Large intestine (tissue), 12 donors: ENCODE measurements at places on chromosomes 3 and 15. TPM values are rescaled to one million over a fixed set of nuclear protein-coding genes. Genes with fewer than 3 reads are reported as not detected.

PTPN23 gene
- polyA plus RNA-seq: 33.8 TPM

- no peak for DNase-seq
Observed at GRCh38 chr3:42745776-42746454, 27.1 kb downstream of the CCDC13 start.

GRCh38 chr15:59401824-59402569, 29.3 kb upstream of the MYO1E start:
- DNase-seq: no peak

DNA sequence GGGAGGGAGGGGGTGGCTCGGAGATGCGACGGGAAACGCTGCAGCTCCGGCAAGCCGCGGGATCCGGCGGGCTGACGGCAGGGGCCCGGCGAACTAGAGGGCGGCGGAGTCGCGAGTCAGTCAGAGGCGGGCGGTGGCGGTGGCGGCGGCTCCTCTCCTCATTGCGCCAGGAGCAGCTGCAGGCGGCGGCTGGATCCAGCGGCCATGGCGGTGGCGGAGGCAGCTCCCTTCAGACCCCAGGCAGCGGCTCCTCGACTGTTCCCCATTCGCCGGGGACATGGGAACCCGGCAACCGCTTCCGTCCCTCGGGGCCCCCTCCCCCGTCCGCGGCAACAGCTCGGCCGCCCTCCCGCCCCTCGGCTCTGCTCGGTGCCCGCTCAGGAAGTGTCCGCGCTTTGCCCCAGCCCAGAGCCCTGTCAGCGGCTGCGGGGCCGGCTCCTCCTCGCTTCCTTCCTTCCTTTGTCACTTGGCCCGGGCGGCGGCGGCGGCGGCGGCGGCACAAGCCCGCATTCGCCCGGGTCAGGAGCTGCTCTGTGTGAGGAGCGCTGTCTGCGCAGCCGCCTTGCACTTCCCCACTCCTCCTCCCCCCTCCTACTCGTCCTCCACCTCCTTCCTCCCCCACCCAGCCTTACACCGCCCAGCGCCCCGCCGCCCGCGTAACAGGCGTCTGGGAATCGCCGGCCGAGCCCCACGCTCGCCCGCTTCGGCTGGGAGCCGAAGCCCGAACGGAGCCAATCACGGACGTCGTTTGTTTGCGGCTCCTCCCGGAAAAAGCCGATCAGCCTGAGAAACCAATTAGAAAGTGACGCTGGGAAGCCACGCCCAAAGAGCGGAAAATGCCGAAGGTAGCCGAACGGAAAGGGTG, at the start of gene GSK3B:
Gene GSK3B (minus strand): TSS at position 537 of the 865 bp plus-strand sequence. CDS start 1,013 bp downstream, outside the sequence.
- no peak for DNase-seq

TRPM1 gene
- not detected for polyA plus RNA-seq

MED12L gene
- polyA plus RNA-seq: 5.4 TPM

DNA sequence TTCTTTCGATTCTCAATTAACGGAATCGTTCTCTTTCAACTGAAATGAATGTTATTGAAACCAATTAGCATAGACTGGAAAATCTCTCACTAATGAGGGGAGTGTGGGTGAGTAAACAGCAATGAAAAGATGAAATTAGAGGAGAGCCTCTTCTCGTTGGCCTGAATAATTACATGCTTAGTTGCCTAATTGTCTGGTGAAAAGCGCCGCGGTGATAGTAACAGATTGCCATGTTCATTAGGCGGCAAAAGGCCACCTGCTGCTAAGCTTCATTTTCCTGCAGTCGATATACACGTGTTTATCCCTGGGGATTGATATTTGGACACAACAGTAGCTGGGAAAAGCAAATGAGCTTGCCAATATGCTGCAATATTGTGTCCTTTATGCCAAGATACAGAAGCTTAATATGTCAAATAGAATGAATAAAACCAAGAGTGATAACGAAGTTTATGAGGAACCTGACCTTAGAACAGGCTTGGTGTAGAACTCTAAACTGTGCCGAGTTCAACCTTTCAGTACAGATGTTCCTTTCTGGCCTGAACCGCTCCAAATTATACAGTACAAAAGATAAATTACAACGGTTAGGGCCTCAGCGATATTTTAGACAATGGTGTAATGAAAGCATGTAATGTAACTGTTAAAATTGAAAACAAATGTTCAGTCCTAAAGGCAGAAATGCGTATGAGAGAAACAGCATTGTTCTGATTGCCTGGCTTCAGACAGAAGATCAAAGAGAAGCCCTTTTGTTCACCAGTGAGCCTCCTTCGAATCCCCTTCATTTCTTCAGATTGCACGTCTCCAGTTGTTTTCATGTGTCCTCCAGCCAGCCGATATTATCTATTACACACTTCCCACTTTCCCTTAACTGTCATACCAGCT, 185.2 kb downstream of the SHOX2 start:
- no peak for DNase-seq

- no peak for DNase-seq
Observed at GRCh38 chr15:33188159-33188558, 6.4 kb downstream of the FMN1 start.

DNA sequence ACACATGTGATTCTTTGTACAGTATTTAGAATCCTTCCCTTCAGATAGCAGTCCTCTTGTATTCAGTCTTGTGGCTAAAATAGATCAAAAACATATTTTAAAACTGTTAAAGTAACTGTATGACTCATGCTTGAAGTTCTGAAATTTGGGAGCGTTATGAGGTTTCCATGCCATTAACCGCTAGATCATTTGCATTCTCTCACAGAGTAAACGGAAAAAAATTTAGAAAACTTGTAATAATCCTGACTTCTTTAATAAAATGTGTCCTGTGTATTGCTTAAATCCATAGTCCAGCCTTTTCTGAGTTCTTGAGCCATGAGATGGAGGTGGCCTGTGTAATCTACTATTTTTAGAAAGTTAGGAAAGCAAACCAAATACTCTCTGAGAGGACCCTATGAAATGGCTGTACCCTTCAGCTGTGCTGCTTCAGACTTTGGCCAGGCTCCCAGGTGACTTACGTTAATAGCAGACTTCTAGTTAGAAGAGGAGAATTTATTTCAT, 33.8 kb downstream of the MBNL1 start:
- DNase-seq: peak; percentile 28

DNA sequence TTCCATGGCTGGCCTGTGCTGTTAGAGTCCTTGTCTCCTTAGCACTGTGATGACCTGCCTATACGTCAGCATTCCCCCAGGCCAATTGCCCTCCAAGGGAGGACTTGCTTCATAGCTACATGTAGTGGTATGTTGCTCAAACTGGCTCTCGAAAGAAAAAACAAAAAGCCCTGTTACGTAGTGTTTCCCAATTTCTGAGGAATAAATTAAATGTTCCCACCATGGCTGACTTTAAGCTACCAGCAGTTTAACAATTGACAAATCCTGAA, 54.6 kb downstream of the WNT7A start:
- no peak for DNase-seq

SCAPER gene
- polyA plus RNA-seq: 28.0 TPM

DNA sequence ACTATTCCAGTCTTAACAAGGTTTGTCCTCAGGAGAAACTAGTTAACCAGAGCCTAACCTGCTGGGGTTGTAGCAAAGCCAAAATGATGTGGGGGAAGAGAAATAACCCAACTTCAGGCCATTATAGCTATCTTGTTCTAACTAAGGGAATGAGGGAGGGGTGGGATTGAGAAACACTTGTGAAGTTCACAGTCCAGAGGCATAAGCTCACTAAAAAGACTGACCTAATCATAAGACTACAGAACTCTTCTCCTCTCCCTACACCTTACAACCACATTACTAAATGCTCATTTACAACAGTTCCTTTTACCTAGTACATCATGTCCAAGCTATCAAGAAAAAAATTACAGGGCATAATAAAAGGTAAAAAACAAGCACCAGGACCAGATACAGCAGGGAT, 52.8 kb downstream of the UBE3A start:
- no peak for DNase-seq

HGD gene
- polyA plus RNA-seq: 28.7 TPM

CCR5 gene
- polyA plus RNA-seq: 1.8 TPM

MTMR10 gene
- 26.8 TPM for polyA plus RNA-seq

GRCh38 chr15:43948691-43949325, 122.0 kb downstream of the WDR76 start:
- DNase-seq: no peak

KNG1 gene
- polyA plus RNA-seq: 5.1 TPM

GRCh38 chr15:70510433-70510832, 252.9 kb downstream of the UACA start:
- no peak for DNase-seq

DNA sequence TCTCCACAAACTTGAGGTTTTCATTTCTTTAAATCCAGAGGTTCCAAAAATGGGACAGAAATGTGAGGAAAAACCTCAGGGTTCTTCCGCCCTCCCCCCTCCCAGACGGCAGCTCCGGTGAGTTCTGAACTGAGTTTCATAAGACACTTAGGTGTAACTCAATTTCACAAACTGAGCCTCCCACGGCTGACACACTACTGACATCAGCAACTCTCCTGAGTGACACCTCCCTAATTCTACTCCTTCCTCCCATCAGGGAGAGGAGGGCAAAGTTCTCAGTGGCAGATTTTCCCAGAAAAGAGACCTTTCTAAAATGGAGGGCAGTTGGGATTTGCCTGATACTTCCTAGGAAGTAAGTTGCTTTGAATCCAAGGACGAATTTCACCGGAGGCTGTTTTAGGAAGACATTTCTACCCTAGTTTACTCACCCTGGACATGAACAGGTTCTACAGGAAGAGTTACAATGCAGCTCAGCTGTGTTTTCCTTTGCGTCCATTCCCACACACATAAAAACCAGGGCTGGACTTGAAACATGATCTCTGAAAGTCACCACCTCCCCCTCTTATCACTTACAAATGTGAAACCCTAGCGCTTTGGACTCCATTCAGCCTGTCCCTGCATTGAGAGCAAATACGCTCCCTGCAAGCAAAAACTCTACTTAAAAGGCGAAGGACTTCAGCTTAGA, 78.1 kb upstream of the LMOD3 start:
- peak; percentile 51 for DNase-seq

SHC4 gene
- polyA plus RNA-seq: 1.7 TPM

DNA sequence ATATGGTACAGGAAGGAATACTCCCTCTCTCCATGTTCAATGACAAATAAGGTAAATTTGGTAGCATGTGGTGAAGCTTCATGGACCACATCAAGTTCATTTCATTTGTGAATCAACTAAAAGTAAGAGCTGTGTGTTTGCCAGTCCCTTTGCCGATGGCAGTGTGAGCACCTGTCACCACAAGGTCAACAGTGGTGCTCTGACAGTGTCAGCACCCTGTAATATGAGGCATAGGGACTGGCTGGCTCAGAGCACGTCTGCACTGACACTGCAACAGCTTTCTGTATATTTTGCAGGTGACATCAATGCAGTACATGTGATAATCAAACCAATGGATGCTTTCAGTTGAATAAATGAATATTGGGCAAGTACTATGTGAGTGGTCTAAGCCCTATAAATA, 852.4 kb downstream of the TUSC7 start:
- no peak for DNase-seq

PAQR9 gene
- 0.13 TPM for polyA plus RNA-seq

CADPS gene
- polyA plus RNA-seq: 17.8 TPM

HHLA2 gene
- polyA plus RNA-seq: 121 TPM

GRCh38 chr3:73115806-73116205, 54.3 kb downstream of the EBLN2 start:
- no peak for DNase-seq

RLBP1 gene
- 2.8 TPM for polyA plus RNA-seq

- DNase-seq: no peak
Observed at GRCh38 chr15:48437178-48437577, 105.9 kb downstream of the DUT start.

MUC4 gene
- 4.4 TPM for polyA plus RNA-seq

DNA sequence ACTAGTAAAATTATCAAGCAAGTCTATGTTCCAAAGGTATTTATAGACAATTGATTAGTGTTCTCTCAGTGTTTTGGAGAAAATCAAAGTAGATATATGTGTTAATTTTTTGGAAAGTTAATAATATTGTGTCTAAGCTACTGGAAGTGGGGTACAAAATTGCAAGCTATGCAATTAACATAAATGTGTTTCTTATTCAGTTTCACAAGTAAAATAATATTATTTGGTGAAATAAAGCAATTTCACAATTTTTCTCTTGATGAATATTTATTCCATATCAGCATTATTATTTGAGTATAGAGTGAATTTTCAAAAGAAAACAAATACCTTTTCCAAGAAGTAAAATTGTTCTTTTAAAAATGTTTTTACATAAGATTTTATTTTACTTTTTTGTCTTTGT, 1047.7 kb downstream of the TBL1XR1 start:
- DNase-seq: no peak

ACKR2 gene
- 2.6 TPM for polyA plus RNA-seq

CHRNA3 gene
- 26.6 TPM for polyA plus RNA-seq

DNA sequence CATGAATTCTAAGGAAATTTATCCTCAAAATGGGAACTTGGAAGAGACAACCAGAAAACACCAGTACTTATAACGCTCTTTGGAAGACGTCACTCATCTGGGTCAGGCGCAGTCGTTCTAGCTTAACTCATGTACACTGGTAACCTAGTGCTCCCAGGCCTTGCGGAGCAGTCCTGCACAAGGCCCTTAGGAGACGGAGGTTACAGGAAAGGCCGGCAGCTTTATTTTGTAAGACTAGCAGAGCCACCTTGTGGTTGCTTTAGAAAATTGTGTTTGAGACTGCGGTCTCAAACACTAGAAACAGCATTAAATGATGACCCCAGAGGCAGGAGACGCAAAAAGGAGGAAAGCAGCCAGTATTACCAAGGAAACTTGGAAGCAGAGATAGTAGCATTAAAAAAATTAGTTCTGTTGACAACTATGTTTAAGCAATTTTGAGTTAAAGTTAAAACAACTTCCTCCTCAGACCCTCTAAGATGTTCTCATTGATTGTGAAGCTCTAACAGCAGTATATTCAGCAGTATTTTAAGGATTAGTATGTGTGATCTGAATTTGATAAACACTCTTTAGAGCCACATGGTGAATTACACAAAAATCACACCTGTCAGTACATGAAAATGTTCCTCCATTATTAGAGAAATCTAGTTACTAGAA, 141.9 kb upstream of the C2CD4B start:
- peak; percentile 62 for DNase-seq

DNA sequence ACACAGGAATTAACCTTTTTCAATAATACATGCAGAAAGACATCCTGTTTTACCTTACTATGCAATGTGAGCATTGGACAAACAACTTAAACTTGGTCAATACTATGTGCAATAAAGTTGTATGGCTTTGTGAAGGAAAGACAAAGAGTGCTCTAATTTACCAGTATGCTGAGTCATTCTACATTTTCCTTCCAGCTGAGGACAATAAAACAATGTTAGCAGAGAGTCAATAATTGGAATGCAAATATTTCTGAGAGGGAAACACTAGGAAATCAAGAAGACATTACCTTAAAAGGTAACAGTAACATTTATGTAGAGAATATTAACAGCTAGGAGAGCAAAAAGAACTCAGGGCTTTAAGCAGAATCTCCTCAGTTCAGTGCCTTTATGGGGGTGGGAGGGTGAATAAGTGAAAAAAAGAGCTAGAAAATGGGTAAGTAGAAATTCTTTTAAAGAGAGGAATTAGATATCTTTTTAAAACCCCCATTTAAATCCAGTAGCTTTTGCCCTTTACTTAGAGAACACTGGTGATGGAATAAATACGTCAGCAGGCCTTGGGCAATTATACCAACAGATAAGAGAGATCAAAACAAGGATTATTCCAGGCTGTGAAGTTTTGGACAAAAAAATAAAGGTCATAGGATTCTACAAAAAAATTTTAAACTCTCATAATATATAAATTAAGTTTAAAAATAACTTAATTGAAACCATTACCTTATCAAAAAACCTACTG, 11.6 kb upstream of the HGD start:
- peak; percentile 53 for DNase-seq

GRCh38 chr15:74369084-74369745, 1.8 kb upstream of the CYP11A1 start:
- DNase-seq: no peak
